Activated gamma-delta T cell treated with Interleukin-2 at 50 U/mL for 16 hours (primary cell): ENCODE measurements at places on chromosomes 6 and 20.

GRCh38 chr6:110520209-110520965, 44.0 kb upstream of the SLC22A16 start:
- no peak for DNase-seq

- DNase-seq, result no peak
Measured at GRCh38 chr6:166194914-166195859, 27.5 kb upstream of the TBXT start.

DNA sequence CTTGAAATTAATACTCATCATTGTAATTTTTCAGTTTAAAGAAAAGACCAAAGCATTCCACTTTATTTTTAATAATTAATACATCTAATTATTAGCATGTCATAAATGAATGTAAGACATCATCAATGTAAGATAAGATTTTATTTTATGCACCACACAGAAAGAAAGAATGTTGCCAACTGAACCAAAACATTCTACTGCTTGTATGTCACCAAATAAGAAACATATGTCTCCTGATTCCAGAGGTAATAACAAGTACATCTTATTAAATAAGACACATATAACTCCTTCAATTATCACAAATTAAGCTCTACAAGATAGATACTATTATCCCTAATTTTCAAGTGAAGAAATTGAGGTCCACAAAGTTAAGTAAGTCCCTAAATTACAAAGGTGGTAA, 189.5 kb downstream of the GMDS start:
- DNase-seq, result no peak

DNA sequence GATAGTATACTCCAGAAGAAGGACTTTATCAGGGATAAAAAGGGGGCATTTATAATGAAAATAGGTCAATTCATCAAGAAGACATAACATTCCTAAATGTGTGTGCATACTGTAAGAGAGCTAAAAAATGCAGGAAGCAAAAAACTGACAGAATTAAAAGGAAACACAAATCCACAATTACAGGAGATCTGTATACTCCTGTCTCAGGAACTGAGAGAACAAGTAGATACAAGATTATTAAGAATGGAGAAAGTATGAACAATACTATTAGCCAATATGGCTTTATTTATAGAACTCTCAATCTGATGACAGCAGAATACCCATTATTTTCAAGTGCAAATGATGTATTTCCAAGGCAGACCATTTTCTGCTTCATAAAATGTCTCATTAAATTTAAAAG, 167.7 kb upstream of the BMP5 start:
- no peak for DNase-seq

DNA sequence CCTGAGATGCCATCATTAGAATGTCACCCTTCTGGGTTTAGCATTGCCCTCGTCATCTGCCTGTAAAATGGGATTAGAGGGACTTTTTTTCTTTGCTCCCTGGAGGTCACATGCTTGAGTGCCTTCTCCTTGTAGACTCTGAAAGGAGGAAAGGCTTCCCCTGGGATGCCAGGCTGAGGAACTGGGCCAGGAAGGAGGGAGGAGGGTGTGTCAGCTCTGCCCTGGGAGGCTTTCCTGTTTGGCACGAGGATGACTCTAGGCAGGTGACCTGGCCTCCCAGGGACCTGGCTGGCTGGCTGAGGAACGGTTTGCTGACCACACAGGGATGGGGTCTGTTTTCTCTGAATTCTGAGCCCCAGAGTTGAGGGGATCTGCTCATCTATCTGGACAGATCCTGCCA, 137.9 kb upstream of the RNF24 start:
- DNase-seq, result no peak

GRCh38 chr20:5511930-5512329, 195.2 kb upstream of the PROKR2 start:
- DNase-seq, result no peak

DNA sequence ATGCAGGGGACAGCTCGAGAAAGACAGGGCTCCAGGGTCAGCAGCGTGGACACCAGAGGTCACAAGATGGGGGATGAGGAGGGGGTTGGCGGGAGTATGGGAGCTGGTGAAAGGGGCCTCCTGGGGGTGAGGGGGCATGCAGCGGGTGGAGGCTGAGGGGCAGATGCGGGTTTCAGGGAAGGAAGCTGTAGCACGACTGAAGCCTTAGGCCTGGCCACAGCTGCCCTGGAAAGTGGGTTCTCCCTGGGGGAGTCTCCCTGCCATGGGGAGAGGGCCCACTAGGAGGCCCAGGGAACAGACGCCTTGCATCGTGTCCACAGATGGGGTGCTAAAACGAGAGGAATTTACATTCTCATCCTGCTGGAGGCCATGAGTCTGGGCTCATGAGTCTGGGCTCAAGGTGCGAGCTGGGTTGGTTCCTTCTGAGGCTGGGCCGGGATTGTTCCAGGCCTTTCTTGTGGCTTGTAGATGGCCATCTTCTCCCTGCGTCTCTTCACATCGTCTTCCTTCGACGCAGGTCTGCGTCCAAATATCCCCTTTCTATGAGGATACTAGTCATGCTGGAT, 18.0 kb downstream of the APCDD1L start:
- DNase-seq, result no peak

DNA sequence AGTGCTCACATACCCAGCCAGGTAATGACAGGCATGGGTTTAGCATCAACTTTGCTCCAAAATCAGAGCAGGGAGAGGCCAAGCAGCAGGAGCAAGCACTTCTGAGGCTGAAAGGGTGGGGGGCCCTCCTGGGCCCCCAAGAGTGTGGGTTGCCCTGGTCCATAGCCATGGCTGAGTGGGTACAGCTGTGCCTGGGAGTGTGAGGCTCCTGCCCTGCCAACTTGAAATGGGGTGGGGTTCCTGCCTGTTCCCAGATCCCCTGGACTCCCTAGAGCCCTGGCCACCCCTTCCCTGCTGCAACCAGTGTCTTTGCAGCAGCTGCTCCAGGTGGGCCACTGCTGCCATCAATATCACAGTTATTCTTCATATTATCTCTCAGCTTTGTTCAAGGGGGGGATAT, 1224.2 kb upstream of the GJE1 start:
- DNase-seq, result no peak

- DNase-seq, result no peak
Measured at GRCh38 chr6:151402228-151402627, 10.9 kb upstream of the ZBTB2 start.

DNA sequence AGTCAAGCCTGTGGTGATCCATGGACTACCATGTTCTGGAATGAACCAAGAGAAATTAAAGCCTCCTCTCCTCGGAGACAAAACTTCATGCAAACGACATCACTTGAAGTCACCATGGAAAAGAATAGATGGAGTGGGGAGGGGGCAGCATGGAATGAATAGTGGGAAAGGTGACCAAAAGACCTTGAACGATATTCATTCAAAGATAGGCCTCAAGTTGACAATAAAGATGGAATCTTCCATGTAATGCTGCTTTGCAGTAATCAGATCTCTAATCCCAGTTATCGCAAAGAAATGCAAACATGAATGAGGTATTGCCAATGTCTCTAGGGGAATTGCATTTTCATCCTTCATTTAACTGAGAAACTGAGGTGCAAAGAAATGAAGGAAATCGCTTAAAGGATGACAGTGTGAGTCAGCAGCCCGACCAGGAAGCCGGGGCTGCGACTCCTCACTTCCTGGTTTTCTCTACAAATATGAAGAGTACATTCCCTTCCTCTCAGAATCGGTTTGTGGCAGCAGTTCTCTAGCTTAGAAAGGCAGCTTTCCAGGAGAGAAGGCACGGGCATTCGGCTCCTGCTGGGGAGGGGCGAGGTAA, 65.6 kb upstream of the RREB1 start:
- no peak for DNase-seq

DNA sequence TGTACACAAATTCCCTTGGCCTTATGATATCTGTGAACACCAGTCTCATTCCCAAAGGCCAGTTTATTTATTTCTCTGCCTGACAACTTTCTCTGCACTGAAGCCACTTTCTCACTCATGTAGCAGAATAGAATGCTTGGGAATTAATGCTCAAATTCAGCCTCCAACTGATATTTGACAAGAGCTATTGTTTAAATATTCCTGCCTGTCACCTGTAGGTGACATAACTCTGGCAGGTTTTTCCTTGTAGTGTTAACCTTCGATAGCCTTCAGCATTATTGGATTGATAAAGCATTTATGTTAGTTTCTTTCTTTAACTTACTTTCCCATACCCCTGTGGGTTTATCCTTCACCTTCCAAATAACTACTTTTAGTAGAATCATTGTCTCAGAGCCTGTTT, 1183.2 kb upstream of the ADGRB3 start:
- no peak for DNase-seq

GRCh38 chr20:31572042-31572700, 32.9 kb upstream of the ID1 start:
- no peak for DNase-seq

DNA sequence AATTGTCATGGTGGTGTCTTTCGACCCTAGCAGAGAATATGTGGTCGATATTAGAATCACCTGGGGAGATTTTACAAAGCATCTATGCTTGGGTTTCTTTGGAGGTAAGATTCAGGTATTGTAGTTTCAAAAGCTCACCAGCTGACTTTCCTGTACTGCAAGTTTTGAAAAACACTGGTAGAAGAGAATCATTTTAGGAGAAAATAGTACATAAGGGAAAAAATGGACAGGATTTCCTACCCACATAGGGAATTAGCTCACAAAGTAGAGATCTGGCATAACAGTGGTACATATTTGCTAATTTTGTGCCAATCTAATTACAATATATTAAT, 27.4 kb upstream of the ABT1 start:
- no peak for DNase-seq

- DNase-seq, result no peak
Measured at GRCh38 chr6:155040154-155040553, 45.0 kb downstream of the TIAM2 start.

DNA sequence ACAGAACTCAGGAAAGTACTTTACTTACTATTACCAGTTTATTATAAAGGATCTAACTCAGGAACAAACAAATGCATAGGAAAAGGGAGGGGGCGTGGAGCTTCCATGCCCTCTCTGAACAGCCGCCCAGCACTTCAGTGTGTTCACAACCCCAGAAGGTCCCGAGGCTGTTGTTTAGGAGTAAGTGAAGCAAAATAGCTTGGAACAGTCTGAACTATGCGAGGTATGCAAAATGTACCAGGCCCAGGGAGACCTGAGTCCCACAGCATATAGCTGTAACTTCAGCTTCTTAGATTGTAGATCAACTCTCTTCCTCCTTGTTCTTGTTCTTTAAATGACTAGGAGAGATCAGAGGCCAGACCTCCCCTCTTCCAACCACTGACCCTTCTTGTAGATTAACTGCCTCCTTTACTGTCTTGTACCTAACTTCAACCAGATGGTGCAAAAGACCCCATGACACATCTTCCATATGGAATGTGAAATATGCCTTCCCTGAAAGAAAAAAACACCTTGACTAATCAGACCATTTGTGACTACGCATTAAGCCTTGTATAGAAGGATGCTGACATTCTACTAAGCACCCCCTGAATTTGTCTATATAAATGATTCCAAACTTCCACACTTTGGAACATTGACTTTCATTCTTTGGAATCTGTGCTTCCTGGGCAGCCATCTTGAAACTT, 98.8 kb upstream of the SNX9 start:
- DNase-seq, result no peak

DNA sequence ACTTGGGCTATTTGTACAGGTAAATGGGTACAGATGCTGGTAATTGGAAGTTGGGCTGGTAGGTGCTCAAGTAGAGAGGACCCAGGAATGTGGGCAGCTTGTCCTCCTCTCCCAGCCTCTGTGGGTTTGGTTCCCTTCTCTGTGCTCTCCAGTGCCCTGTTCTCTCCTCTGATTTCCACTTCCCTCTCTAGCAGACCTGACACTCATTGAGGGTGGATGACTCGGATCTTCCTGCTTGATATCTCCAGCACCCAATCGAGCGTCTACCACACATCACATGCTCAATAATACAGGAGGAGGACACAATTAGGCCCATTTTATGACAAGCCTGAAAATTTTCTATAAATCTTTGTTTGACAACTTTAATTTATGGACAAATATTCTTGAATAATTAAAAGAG, 23.7 kb downstream of the CST1 start:
- DNase-seq, result no peak

GRCh38 chr6:136014454-136015437, 163.2 kb downstream of the PDE7B start:
- DNase-seq, result no peak

DNA sequence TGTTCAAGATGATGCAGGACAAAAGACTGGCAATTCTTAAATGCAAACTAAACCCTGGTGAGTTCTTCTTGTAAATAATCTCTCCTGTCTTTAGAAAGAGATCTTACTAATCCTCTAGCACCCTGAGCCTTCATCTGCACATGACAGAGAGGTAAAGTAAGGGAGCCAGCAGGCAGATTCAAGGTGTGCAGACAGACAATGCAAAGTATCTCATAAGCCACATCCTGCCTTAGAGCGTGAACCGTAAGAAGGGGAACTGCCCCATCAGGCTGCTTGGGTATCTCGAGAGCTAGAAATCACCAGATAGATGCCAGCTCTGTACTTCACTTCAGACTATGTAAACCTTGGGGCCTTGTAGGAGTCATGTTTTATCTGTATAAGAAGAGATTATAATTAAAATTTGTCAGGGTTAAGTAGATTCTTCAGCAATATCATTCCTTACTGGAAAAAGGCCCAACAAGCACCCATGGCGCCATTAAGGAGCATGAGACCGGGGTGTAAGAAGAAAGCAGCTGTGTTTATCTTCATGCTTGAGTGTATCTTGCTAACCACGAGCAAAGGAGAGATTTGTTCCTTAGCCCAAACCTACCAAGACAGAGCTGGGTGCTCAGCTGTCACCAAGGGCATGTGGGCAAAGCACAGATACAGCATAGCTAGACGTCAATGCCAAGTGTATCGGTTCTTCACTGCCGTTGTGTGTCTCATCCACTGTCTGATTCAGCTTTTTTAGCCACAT, 24.4 kb downstream of the CNR1 start:
- no peak for DNase-seq

DNA sequence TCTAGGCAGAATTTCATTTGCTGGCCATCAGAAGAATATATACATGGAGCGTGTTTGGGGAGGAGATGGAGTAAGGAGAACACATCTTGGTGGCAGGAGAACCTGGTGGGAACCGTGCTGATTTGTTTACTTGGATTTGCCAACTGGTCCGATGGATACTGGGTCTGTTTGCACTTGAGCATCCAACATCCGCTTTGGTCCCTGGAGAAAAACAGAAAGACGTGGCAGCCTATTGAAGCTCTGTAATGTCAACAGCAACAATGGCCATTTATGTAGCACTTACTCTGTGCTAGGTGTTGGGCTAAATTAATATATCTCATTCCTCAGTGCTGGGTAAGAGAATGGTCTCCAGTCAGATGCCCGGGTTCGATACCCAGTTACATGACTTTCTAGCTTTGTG, 125.6 kb downstream of the BCAS1 start:
- DNase-seq, result no peak

GRCh38 chr6:90468080-90468479, 118.8 kb downstream of the MAP3K7 start:
- DNase-seq, result no peak

GRCh38 chr6:139296927-139297326, 5.1 kb upstream of the TXLNB start:
- no peak for DNase-seq
